Activated CD8-positive, alpha-beta memory T cell treated with anti-CD3 and anti-CD28 coated beads for 1 hour (primary cell): ENCODE measurements at places on chromosomes 5 and 9.

GRCh38 chr5:167406513-167406912, 884.9 kb upstream of the WWC1 start:
- DNase-seq: no peak

DNA sequence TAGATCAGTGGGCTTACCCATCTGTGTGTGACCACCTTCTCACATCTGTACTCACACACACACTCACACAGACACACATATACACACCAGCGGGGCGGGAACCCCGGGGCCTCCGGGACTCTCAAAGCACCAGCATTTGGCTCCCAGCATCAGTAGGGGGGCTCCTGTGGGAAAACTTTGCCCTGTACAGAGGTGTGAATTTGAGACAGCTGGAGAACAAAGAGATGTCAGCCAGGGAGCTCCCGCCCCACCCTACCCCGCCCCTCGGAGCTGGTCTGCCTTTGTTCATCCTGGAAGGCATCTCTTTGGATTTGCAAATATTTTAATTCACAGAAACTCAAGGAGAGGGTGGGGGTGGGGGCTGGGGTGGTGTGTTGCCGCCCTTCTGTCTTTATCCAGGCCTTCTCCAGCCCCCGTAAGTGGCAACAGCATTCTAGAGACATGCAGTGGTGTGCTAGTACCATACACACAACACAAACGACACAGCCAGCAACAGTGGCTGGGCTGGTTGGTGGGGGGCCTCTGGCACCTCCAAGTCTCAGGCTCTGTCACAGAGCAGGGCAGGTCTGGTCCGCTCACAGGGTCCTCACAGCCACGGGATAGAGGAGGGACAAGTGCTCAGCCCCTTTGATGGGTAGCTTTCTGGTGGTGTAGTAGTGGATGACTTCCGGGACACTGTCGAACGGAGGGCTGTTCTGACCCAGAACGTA, 15.5 kb upstream of the SLC25A51 start:
- no peak for DNase-seq

- no peak for DNase-seq
These were observed 61.7 kb upstream of the PSD2 start for GRCh38 chr5:139733698-139734538.

DNA sequence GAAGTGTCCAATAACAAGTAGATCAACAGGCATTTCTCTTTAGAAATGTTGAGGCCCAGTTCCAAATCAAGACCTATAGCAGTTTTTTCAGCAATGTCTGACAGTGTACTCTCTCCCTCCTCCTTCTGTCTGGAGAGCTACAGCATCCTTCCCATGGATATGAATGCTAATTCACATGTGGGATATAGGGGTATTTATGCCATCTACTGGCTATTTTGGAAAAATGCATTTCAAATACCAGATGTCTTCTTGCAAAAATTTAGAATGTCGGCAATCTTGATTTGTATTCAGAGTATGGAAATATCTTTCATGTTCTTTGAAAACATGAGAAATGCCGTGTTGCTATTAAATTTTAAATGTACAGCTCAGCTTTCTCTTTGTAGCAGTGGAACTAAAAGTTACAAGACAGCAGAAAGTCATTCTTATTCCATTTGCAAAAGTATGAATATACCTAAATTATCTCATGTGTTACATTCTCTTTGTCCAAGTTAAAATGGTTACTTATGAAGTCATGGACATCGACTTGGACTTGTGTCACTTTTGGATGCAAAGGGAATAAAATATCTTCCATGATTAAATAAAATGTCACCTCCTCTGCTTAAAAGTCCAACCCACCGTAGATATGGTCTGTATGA, 647.8 kb downstream of the TAF11L14 start:
- no peak for DNase-seq

GRCh38 chr5:144247131-144247530, 76.5 kb downstream of the KCTD16 start:
- no peak for DNase-seq

GRCh38 chr9:129270903-129271431, 92.9 kb upstream of the IER5L start:
- DNase-seq: no peak

- DNase-seq: no peak
These were observed 11.8 kb downstream of the LHX6 start for GRCh38 chr9:122216798-122217418.
